NCI-H2081 treated with DMSO at 0.1 percent for 48 hours (cell line): ENCODE measurements at places on chromosomes 11 and 22.

DNA sequence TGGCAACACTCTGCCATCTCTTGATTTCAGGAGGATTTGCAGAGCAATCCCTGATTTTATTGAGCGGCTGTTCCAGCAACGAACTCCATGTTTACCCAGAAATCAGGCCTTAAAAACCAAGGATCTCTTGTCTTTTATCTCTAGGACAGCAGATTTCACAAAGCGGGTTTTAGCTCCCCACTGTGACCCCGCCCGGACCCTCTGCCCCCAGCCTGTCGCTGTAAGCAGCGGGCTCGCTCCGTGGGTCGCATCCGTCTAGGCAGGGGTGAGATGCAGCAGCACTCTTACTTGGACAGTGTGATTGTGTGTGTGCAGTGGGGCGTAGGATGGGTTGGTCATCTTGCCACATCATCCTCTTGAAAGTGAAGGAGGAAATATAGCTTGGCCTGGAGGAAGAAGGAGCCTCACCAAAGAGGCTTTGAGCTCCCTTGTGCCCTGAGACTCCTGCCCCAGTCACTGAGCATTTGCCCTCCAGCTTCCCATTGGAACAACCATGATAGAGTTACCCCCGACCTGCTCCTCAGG, 189.2 kb upstream of the TBCEL start:
- no peak for DNase-seq

GRCh38 chr22:36311386-36312085, 58.6 kb downstream of the APOL1 start:
- no peak for DNase-seq

- DNase-seq: no peak
These were observed 47.1 kb upstream of the HORMAD2 start for GRCh38 chr22:30033137-30033536.

GRCh38 chr11:89361734-89362133, 129.4 kb downstream of the NOX4 start:
- no peak for DNase-seq

DNA sequence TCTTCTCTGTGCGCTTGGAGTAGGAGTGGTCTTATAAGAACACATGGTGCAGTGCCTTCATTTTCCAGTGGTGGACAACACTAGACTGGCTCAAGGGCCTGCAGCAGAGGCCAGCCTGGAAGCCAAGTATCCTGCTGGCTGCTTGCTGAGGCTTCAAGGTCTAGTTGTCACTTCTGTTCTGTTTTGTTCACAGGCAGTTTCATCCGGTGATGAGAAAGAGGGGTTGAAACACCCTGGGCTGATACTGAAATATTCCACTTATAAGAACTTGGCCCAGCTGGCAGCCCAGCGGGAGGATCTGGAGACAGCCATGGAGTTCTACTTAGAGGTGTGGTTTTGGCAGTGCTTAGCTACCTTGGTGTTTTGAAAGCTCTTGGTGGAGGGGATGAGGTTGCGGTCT, 29.8 kb downstream of the CABIN1 start:
- no peak for DNase-seq

GRCh38 chr11:127926721-127927120, 660.6 kb downstream of the ETS1 start:
- DNase-seq: no peak

- DNase-seq: no peak
These were observed 1.4 kb upstream of the PEX16 start for GRCh38 chr11:45918962-45919675.

DNA sequence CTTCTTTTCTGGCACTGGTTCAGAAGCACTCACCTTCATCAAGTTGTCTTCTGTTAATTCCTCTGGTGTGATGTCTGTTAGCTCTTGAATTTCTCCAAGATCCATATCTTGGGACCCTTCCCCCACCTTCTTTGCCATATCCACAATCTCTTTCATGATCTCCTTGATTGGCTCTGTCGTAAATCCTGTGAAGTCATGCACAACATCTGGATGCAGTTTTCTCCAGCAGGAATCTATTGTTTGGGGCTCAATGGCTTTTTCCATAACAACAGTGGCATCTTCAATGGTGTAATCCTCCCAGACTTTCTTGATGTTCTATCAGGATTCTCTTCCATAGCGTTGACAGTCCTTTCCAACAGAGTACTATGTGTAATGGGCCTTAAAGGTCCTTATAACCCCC, 96.9 kb downstream of the CSTPP1 start:
- no peak for DNase-seq

GRCh38 chr11:69524991-69525411, 43.5 kb downstream of the LINC01488 start:
- DNase-seq: no peak

- DNase-seq: no peak
These were observed 224.5 kb downstream of the ADAMTS15 start for GRCh38 chr11:130672911-130673310.

- no peak for DNase-seq
These were observed 1474.2 kb downstream of the FAM181B start for GRCh38 chr11:81259471-81259870.

DNA sequence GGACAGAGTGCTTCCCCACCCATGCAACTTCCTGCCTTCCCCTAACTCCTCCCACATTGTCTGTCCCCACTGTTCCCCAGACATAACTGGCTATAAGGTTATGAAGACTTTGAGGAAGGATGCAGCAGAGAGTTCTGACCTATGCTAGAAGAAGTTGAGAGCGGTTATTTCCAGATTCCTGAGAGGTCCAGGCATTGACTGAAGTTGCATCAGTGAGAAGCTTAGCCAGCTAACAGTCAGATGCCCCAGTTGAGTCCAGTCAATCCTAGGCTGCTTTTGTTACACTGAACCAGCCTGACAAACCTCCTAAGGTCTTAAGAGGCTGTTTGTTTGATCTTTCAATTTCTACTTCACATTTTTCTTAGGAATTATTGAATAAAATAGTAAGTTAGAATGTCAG, 937.9 kb upstream of the CCDC90B start:
- no peak for DNase-seq

GRCh38 chr11:102316346-102316904, 859 bp upstream of the BIRC3 start:
- DNase-seq: no peak

- no peak for DNase-seq
These were observed 83.6 kb downstream of the PDE3B start for GRCh38 chr11:14727215-14727614.

DNA sequence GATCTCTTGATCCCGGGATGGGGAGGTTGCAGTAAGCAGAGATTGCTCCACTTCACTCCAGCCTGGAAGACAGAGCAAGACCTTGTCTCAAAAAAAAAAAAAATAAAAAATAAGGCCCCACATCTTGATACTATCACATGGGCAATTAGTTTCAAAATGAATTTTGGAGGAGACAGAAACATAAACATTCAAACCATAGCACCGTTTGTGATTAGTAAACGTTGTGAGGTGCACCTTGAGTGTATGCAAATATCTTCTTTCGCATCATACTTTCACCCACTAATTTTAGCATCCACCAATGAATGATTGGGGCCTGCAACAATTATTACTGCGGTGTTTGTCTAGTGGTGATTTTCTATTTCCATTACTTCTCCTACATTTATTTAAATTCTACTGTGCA, 11.0 kb upstream of the SPDYC start:
- no peak for DNase-seq

GRCh38 chr22:24069721-24070120, 58.6 kb downstream of the CABIN1 start:
- DNase-seq: no peak

GRCh38 chr11:100467821-100468508, 219.1 kb upstream of the ARHGAP42 start:
- DNase-seq: no peak

GRCh38 chr11:6240781-6241180, 1.9 kb downstream of the CNGA4 start:
- DNase-seq: no peak

DNA sequence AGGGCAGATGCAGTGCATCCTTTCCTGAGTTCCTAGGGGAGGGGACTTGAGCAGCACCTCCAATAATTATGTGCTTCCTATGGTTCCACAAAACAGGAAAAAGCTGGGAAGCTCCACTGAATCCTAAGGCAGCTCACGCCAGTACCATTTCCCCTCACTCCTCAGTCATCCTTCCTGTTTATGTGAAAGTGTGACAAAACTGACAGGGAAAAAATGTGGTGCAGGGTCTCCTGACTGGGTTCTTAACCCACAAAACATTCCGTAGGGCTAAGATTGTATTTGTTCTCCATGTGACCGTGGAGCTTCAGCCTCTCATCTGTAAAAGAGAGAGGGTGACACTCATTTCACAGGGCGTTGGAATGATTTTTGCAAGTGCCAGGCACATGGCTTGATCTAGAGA, 12.2 kb upstream of the LYVE1 start:
- DNase-seq: no peak

DNA sequence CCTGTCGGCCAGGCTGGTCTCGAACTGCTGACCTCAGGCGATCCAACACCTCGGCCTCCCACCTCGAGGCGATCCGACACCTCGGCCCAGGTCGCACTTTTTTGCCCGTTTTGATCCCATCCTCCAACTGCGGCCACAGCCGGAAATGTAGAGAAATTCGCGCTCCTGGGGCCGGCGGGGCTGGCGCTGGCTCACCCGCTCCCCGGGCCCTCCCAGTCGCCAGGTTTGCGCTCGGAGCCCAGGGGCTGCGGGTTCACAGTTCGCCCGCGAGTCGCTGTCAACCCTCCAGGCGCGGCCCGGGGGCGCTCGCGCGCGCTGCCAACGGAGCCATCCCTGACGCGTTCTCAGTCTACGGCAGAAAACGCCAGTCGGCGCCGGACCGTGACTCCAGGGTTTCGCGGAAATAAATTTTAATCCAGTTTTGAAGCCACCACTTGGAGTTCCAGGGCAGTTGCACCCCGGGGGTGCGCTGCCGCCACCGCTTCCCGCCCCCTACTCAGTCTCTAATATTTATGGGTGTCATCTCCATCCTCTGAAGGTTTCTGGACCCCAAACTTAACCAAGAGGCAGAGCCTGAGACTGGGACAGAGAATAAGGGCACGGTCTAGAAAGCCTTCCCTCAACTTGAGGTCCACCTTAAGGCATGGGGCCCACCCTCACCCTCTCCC, 1.5 kb upstream of the KLHDC7B start:
- DNase-seq: no peak

- DNase-seq: no peak
These were observed 1889.7 kb downstream of the LRRC4C start for GRCh38 chr11:39569789-39570188.

GRCh38 chr11:23730307-23730998, 766.4 kb upstream of the LUZP2 start:
- DNase-seq: no peak

- no peak for DNase-seq
These were observed 31.2 kb upstream of the CHORDC1 start for GRCh38 chr11:90254065-90254464.

- DNase-seq: no peak
These were observed 82.4 kb downstream of the FANCF start for GRCh38 chr11:22543261-22543660.

DNA sequence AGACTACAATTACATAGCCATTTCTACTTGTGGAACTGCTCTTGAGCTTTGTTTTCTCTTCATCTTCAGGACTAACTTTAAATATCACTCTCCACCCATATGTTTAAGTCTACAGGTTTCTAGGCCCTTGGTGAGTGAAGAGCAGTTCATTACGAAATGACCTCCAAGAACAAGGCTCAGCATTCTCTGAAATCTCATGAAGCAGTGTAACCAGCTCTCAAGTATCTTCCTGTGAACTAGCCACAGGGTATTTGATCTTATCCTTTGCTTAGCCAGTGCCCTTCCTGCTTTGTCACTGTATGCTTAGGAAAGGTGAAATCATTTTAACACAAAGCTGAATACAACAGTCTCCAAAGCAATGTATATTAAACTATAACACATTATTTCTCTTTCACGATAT, 20.4 kb upstream of the LYVE1 start:
- no peak for DNase-seq

DNA sequence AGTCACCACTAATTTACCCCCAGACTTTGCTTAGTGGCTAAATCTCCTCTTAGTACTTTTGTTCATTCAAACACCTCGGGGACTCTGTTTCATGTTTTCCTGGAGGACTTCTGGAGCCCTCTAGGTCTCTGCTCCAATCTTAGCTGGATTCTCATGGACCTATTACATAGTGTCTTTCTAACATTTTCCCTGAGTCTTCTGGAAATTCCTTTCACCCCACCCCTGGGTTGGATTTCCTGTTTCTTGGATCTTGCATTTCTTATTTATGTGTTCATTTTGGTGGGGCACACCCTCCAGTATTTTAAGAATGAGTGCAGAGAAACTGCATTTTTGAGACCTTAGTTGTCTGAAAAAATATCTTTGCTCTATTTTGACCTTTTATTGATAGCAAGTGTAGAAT, 220.1 kb downstream of the BLID start:
- DNase-seq: no peak

DNA sequence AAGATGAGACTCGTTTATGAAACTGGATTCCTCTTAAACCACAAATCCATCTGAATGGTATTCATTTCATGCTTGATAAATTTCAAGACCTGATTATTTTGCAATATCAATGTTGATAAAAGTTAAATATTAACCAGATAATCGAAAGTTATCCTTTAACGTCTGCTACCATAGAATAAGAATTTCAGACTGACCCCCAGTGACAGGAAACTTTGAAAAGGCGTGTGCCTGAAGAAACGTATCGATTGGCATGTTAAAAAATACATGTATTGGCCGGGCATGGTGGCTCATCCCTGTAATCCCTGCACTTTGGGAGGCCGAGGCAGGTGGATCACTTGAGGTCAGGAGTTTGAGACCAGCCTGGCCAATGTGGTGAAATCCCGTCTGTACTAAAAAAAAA, 13.9 kb downstream of the SCGB1A1 start:
- no peak for DNase-seq

- no peak for DNase-seq
These were observed 232.5 kb downstream of the RAB38 start for GRCh38 chr11:87942786-87943185.

GRCh38 chr11:87456499-87456898, 418.8 kb downstream of the TMEM135 start:
- no peak for DNase-seq

DNA sequence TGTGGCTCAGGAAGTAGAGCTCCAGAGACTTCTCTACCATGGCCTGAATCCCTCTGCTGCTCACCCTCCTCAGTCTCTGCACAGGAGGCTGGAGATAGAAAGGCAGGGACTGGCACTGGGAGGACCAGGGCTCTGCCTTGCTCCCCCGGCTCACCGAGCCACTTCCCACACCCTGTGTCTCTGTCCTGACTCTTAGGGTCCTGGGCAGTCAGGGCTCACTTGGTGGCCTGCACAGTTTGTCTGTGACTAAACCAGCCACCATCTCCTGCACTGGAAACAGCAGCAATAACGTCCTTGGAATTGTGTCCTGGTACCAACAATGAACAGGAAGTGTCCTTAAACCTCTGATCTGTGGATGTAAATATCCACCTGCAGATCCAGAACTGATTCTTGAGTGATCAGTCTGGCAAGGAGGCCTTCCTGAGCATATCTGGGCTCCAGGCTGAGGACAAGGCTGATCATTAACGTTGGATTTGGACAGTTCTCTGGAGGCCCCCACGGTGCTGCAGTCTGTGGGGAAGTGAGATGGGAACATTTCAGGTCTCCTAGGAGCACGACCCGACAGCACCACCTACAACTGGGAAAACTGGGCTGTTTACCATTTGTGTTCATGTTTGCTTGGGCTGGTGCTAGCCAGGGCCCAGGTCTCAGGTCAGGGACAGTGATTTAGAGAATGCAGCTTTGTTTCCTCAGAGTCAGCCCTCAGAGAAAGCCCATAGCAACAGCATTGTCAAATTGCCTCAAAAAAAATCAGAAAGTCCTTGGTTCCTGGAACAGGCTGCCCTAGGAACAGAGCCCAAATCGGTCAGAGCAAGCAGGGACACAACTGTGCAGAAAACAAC, 82.5 kb downstream of the ZNF280B start:
- no peak for DNase-seq

GRCh38 chr11:66840317-66841091, 2.7 kb upstream of the RCE1 start:
- no peak for DNase-seq
